ENCODE measurements at places on chromosomes 13 and 19.

DNA sequence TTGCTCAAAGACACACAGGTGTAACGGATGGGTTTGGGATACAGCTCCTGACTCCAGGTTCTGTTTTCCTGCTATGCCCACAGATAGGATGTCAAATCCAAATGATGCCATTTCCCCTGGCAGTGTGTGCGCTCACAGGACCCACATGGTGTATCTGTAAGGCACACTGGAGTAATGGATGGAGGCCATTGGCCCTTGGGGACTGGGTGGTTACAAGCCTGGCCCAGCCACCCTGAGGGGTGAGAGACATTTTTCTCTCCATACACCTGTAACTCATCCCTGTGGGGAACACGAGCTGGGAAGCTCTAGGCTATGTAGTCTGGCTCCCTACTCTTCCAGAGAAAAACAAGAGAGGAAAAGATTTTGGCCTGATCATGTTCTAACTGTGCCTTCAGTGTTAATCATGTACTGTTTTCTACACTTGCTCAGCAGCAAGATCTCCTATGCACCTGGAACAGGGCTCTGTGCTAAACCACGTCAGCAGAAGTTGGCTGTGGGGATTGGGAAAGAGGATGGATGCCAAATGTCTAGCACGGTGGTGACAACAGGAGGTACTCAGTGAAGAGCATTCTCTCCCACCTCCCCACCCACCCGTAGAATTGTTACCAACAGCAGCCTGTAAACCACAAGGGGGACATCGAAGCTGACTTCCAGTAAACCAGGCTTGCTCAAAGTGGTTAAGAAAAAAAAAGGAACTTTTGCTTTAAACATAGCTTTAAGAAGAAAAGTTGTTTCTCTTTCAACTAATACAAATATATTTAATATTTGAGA lies 237.0 kb downstream of the LACC1 start:
- DNase-seq, result peak; percentile 56

- DNase-seq, result no peak
Observed at GRCh38 chr13:101209206-101209893, 207.0 kb downstream of the NALCN start.

GRCh38 chr13:77751513-77752456 lies 54.3 kb downstream of the SLAIN1 start:
- DNase-seq, result peak; percentile 26

- no peak for DNase-seq
Observed at GRCh38 chr13:20831933-20832332, 58.2 kb upstream of the EEF1AKMT1 start.

GRCh38 chr19:10706990-10707389 lies 5.8 kb downstream of the QTRT1 start:
- DNase-seq, result peak; percentile 58

- DNase-seq, result no peak
Observed at GRCh38 chr19:58356766-58357480, 3.6 kb upstream of the A1BG start.

- DNase-seq, result peak; percentile 20
Observed at GRCh38 chr19:13033819-13034611, 38.7 kb downstream of the NFIX start.

- DNase-seq, result peak; percentile 47
Observed at GRCh38 chr19:1220976-1221903, 15.7 kb downstream of the STK11 start.

DNA sequence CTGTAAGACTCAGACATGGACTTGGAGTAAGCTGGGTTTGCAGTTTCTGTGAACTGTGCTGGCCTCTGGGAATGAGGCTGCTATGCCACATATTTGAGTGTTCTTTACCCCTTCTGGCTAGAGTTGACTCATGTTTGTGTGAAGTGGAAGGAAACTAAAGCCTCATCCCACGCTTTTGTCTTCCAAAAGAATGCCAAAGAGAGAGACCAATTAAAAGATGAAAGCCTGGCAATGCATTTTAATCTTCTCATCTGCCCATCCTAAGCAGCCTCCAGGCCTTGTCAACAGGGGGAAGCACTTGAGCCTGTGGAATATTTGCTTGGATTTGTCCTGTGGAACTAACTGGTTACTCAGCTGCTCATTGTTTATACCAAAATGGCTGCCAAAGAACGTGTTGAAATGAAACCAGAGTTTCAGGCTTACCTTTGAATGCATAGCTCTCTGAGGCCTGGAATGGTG lies 49.1 kb downstream of the LMO7 start:
- no peak for DNase-seq

GRCh38 chr13:72805676-72806346 lies 23.9 kb downstream of the PIBF1 start:
- peak; percentile 67 for DNase-seq

DNA sequence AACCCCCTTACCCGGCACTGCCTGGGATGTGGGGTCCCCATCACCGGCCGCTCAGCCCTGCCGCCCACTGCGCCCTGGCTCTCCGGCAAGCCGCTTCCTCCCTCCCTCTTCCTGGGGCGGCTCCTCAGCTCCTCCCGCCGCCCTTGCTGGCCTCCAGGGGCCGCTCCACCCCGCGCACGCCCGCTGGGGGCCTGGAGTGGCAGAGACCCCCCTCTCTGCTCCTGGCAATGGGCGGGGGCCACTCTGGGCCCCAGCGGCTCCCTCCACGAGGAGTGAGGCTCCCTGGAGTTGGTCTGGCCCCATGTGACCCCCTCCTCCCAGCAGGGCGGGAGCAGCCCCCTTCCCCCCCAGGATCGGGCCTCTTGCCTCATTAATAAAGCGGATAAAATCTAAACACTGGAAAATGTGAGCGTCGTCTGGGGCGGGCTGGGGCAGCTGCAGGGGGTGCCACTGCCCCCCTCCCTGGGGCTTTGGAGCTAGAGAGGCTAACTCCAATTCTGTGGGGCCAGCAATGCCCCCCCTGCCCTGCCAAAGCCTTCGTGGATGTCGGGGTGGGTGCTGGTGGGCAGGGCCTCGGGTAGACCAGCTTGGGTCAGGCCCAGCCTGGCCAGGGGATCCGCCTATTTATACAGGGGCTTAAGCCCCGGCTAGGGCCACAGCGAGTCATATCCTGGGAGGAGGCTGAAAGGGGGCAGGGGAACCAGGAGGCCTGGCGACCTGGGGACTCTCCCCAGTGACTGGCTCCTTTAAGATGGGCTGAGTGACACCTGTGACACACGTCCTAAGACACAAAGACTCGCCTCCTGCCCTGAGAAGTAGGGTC lies at the start of gene PTGER1:
Gene PTGER1 (minus strand): TSS at position 104 of the 823 bp plus-strand sequence. CDS start 1,034 bp downstream, outside the sequence.
- peak; percentile 12 for DNase-seq

GRCh38 chr19:7865262-7865911 lies 8.8 kb downstream of the PRR36 start:
- no peak for DNase-seq

DNA sequence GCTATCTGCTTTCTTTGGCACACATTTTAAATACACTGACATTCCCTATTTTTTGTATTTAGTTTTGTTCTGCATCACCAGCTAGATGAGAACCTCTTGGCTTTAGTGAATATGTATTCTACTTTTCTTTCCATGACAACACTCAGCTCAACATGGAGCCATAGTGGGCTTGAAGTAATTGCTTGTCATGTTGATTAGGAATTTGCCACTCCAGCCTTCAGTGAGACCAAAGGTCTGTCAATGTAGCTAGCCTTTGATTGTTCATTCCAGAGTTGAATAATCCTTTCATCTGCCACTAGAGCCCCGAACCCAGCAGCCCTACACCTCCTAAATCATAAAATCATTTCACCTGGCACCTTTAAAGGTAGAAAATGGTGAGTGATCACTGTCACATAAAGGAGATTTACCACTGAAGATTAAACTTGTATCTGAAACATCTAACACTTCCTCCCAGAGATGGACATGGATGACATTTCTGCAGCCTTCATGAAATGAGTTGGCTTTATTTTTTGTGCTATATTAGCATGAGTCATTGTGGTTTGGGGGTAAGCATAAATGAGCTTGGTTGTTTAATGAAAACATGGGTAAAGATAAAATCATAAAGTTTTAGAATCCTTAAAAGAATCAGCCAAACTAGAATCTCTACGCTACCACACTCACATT lies 29.2 kb upstream of the GARRE1 start:
- DNase-seq, result no peak

- no peak for DNase-seq
Observed at GRCh38 chr13:105937451-105937850, 598.0 kb downstream of the EFNB2 start.

GRCh38 chr19:42311657-42312056 lies 1.5 kb upstream of the TMEM145 start:
- no peak for DNase-seq

DNA sequence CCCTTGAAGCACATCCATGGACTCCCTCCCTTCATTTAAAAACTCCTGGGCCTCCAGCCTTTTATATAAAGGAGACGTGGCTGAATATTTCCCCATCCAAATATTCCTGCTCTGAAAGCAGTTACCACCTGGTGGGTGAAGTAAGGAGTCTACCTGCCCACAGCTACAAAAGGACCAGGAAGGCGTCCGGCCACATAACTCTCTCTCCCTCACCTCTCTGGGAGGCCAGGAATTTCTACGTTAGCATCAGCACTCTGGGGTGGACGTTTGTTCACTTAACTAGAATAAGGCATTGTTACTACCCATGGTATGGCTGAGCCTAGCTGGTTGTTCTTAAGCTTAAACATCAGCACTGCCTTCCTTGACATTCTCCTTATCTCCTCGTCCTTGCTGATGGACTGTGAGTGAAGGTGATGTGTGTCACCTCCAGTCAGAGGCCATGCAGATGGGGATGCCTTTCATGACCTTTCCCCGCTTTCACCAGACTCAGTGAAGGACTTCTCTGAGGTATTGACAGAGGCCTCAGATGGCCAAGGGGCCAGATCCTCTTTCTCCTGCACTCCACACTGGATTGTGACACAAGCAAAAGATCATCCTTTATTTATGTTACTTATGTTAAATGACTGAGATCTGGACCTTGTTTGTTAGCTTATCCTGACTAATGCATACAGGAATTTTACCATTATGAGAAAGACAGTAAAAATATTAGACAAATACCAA lies 22.2 kb upstream of the KPNA3 start:
- DNase-seq, result no peak

- DNase-seq, result peak; percentile 25
Observed at GRCh38 chr13:33249066-33249465, 36.5 kb downstream of the STARD13 start.

DNA sequence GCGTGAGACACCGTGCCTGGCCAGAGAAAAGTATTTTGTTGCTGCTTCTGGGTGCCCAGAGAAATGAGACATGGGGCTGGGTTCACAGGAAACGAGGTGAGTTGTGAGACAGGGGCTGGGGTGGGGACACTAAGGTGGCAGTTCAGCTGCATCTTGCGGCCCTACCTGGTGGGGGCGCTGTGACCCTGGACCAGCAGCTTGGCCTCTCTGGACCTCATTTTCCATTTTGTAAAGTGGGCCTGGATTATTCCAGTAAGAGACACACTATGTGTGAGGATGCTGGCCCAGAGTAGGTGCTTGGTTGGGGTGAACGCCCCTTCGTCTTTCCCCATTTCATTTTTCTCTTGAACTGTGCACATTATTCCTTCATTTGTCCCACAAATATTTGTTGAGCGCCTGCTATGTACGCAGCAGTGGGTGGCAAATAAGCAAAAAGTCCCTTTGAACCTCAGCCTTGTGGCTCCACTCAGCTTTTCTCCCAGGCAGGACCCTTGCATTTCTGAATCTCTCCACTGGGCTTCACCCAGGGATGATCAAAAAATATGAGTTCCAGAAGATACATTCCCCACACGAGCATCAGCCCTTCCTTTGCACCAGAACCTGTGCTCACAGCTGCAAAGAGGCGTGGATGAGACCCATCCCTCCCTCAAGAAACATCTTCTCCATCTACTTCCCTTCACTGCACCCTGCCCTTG lies 26.6 kb upstream of the OR10H1 start:
- DNase-seq, result no peak

DNA sequence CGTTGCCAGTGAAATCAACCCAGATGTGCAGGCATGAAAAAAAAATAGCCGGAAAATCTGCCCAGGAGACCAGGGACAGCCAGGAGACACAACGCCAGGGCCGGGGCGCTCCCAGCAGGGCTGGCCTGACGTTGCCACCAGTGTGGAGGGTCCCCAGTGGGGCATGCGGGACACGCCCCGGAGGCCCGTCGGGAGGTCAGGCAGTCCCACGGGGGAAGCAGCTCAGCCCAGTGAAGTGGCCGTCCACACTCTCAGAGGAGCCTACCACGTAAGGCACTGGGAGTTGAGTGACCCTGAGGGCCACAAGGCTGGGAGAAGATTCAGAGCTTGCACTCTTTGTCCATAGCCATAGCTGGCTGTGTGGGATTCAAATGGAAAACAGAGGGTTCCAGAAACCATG lies 53.2 kb upstream of the GAS6 start:
- no peak for DNase-seq

DNA sequence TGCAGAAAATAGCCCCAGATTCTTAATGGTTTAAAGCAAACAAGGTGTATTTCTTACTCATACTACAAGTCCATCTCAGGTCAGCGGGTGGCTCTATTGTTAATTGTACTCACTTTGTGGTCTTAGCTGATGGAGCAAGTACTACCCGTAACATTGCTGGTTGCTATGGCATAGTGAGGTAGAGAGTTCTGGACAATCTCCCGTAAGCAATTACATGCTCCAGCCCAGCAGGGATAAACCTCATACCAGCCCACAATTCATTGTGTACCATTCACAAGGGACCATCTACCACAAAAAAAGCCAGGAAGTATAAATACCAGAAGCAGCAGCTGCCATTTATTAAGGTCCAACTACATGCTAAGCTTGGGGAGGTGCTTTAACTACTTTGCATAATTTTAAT lies 167.1 kb downstream of the PCDH9 start:
- DNase-seq, result no peak

DNA sequence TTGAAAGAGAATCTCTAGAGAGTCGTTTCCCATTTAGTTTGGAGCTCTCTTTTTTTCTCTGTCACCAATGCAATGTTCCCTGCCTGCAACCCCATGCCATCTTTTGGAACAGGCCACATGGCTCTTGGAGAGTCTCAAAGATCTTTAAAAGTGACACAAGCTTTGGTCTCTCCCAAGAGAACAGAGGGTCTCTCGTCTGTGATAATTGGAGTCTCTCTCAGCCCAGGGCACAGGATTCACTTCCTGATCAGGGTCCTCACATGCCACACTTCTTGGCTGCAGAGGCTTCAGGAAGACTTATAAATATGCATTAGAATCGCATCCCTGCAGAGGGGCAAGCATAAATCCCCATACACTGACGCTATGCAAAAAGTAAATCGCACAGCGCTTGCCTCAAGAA lies 240.5 kb downstream of the IRS2 start:
- no peak for DNase-seq

GRCh38 chr13:49998714-49999624 lies 2.1 kb downstream of the TRIM13 start:
- no peak for DNase-seq

- no peak for DNase-seq
Observed at GRCh38 chr13:70604448-70604847, 496.2 kb upstream of the KLHL1 start.

DNA sequence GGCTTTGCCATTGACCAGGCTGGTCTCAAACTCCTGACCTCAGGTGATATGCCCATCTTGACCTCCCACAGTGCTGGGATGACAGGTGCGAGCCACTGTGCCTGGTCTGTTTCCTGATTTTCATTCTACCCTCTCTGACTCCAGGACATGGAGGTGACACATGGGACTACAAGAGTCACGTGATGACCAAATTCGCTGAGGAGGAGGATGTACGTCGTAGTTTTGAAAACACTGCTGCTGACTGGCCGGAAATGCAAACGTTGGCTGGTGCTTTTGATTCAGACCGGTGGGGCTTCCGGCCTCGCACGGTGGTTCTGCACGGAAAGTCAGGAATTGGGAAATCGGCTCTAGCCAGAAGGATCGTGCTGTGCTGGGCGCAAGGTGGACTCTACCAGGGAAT lies 40.2 kb downstream of the NLRP5 start:
- no peak for DNase-seq

GRCh38 chr19:18785179-18786124 lies 5.7 kb downstream of the COMP start:
- peak; percentile 80 for DNase-seq
